ENCODE measurements at places on chromosomes 4 and X.

- DNase-seq = no peak
Observed at GRCh38 chr4:81360737-81361136, 111.0 kb downstream of the RASGEF1B start.

GRCh38 chrX:148567229-148567628 lies 66.8 kb downstream of the AFF2 start:
- DNase-seq = no peak

GRCh38 chrX:72393836-72394517 lies 88.3 kb upstream of the CITED1 start:
- no peak for DNase-seq

DNA sequence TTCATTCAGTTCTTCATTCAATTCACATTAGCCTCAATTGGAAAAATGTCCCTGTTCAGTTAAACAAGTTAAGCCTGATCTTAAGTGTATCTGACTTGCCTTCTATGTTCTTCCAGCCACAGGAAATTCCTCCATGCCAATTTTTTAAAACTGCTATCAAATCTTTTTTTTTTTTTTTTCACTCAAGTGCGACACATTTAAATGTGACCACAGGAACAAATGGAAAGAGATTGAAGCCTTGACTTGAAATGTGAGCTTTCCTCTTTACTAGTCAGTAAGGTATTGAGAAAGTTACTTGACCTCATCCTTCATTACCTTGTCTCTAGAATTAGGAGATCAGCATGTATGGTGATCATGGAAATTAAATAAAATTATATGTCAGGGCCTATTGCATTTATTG lies 165.1 kb downstream of the SLIT2 start:
- DNase-seq = no peak

- no peak for DNase-seq
Observed at GRCh38 chr4:18777190-18777930, 755.8 kb upstream of the LCORL start.

GRCh38 chr4:1727117-1728031 lies 6.1 kb downstream of the TACC3 start:
- no peak for DNase-seq

GRCh38 chr4:172726001-172726423 lies 442.6 kb upstream of the GALNT7 start:
- DNase-seq = no peak

DNA sequence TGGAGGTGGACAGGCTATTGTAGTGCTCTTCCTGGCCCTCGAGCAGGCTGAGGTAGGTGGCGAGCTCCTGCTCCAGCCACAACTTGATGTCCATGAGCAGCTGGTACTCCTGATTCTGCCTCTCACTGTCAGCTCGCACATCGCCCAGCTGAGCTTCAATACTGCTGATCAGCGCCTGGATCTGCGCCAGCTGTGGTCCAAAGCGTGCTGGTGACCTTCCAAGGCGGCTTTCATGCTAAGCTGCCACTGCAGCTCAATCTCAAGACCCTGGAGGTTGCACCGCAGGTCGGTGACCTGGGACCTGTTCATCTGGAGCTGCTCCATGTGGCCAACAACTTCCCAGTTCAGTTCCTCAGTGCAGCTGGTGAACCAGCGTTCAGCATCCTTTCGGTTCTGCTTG lies 31.2 kb downstream of the LRIT3 start:
- no peak for DNase-seq

DNA sequence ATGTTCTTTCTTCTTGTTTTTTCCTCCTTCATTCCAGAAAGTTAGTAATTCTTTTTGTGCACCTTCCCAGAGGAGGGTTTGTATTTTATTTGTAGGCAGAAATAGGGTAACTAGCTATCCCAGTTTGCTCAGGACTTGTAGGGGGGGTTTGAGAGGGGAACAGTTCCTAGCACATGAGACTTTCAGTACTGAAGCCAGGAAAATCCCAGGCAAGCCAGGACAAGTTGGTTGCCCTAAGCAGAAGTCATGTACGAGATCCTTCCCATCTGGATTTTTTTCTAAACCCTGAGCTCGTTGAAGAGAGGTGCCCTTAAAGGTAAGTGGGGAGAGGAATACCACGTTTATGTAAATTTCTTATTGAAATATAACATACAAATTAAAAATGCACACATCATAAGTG lies 15.6 kb upstream of the TAB3 start:
- DNase-seq = no peak

GRCh38 chrX:69995362-69996112 lies 54.2 kb downstream of the AWAT2 start:
- no peak for DNase-seq

- no peak for DNase-seq
Observed at GRCh38 chr4:143232277-143232676, 47.6 kb downstream of the USP38 start.

GRCh38 chr4:2402048-2402842 lies 16.2 kb downstream of the ZFYVE28 start:
- no peak for DNase-seq

Measured in stimulated activated CD8-positive, alpha-beta memory T cell treated with anti-CD3 and anti-CD28 coated beads, Interleukin-2, amount 100 ng/mL, for 1 hour (primary cell).